ENCODE measurements at places on chromosomes 4 and X.
A peak's percentile ranks its signal among the peaks of the same experiment; 100 is the strongest.

DNA sequence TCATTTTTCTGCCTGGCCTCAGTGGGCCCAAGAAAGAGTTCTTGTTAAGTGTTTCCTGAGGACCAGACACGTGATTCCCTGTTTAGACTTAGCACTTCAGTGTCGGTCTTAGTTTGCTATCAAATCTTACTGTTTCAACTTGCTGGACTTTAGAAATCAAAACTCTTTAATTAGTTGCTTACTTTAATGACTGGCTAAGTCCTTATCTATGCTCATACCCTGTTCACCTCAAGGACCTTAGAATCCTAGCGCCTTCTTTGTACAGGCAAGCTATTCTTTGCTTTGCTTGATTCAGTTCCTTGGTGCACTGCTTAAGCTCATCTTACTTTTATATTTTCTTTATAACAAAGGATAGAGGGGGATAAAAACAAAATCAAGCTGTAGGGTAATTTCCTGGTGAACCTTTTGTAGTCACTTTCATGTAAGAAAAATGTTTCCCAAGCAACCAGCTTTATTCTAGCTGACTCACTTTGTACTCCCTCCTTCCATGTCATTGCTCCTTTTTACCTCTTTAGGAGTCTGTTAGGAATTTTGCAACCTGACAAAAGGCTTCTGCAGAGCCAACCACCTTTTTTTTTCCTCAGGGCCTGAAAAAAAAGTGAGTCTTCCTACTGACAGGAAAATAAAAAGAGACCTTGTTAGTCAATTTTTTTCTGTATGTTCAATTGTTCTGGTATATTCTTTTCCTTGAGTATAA is 14.7 kb downstream of the WDR44 start:
- DNase-seq: no peak

- DNase-seq: no peak
Measured at GRCh38 chr4:28754376-28754775, 1893.7 kb downstream of the STIM2 start.

DNA sequence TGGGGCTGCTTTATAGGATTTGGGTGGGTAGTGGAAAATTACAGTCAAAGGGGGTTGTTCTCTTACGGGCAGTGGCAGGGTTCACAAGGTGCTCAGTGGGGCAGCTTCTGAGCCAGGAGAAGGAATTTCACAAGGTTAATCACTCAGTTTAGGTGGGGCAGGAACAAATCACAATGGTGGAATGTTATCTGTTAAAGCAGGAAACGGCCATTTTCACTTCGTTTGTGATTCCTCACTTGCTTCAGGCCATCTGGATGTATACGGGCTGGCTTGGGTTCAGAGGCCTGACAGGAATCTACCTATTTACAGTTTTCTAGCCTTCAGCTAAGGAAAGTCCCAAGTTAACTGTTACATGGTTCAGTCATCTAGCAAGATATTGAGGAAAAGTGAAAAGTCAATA is 1003.5 kb downstream of the STPG2 start:
- DNase-seq: no peak

- no peak for DNase-seq
Measured at GRCh38 chr4:6460876-6461275, 11.5 kb downstream of the PPP2R2C start.

- DNase-seq: no peak
Measured at GRCh38 chr4:105179539-105180401, 33.1 kb downstream of the TET2 start.

- peak; percentile 44 for DNase-seq
Measured at GRCh38 chrX:51496501-51497291, at the start of gene NUDT11. TSS of gene NUDT11 (minus strand) at chrX:51496592. CDS start at chrX:51496444, 148 bp downstream.

DNA sequence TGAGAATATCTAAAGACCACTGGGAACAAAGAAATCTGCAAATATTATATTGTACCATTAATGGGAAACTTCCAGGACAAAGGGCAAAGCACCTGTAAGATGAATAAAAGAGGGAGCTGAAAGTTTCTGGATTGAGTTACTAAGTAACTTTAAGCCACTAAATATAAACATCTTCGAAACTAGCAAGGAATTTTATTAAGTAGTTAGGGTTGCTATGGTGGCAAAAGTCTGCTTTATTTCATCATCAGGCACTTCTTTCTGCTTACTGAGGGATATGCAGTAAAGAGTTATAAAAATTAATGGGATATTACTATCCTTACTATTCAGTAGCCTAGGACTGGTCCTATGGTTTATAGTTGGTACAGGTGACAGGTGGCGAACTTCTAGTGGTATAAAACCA is 33.0 kb downstream of the SMARCA1 start:
- no peak for DNase-seq

- DNase-seq: no peak
Measured at GRCh38 chr4:38805530-38806145, 1.0 kb upstream of the TLR1 start.

- no peak for DNase-seq
Measured at GRCh38 chr4:125734504-125734903, 419.7 kb downstream of the FAT4 start.

DNA sequence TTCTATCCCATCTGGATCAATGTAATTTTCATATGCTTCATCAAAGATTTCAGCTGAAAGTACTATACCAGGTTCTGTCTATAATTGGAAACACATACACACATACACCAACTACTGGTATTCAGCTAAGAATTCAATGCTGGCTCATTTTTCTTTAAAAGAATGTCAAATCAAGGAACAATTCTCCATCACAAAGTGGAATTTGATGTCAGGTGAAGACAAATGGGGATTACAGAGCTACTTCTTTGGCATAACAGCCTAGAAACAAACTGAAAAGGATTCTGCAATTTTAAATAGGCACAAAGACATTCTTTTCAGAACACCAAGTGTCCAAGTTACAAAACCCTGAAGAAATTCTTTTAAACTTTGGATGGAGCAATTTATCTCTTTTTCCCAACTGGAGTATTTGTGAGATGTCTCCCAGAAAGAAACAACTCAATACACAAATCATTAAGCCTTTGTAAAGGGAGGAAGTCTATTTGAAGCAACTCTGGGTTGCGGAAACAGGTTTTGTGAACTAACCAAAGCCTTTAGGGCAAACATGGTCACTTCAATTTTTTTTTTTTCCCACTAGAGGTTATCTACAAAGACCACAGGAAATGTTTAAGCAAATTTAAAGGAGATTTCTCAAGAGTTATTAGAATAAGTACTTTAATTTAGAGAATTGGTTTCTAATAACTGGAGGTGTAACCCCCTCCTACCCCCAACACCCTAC is 1.9 kb upstream of the FAM9C start:
- no peak for DNase-seq

GRCh38 chr4:110195561-110196205 is 2.7 kb downstream of the ELOVL6 start:
- DNase-seq: no peak

- DNase-seq: no peak
Measured at GRCh38 chr4:106582103-106582502, 213.5 kb upstream of the GIMD1 start.

GRCh38 chrX:120001787-120002186 is 58.2 kb upstream of the NKAP start:
- no peak for DNase-seq

GRCh38 chr4:112726041-112726440 is 89.1 kb downstream of the LARP7 start:
- DNase-seq: no peak

DNA sequence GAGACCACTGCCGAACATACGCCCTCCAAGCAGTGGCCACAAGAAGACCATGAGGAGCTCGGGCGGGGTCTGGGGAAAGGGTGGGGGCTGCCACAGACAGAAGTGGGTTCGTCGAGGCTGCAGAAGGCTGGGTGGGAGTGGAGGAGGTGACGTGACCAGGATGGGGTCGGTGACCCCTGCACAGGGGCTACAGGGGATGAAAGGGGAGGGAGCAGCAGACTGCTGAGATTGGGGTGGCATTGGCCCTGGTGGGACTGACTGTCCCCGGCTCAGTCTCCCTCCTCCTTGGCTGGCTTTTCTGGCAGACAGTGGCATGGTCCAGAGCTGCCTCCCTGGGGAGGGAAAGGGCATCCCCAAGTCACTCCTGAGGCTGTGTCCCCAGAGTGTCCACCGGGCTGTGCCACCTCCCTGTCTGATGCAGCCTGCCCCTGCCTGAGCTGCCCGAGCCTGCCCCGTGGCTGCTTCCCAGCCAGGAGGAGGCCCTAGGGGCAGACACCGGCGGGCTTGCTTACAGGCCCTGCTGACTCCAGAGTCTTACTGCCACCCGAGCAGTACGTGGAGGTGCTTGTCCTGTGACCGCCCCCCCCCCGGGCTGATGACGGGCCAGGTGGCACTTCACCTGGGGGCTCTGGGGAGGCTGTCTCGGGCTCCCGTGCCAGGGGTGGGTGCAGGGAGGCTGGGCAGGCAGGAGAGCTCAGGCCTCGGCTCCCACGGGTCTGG is 7.2 kb downstream of the SH3BP2 start:
- DNase-seq: no peak

DNA sequence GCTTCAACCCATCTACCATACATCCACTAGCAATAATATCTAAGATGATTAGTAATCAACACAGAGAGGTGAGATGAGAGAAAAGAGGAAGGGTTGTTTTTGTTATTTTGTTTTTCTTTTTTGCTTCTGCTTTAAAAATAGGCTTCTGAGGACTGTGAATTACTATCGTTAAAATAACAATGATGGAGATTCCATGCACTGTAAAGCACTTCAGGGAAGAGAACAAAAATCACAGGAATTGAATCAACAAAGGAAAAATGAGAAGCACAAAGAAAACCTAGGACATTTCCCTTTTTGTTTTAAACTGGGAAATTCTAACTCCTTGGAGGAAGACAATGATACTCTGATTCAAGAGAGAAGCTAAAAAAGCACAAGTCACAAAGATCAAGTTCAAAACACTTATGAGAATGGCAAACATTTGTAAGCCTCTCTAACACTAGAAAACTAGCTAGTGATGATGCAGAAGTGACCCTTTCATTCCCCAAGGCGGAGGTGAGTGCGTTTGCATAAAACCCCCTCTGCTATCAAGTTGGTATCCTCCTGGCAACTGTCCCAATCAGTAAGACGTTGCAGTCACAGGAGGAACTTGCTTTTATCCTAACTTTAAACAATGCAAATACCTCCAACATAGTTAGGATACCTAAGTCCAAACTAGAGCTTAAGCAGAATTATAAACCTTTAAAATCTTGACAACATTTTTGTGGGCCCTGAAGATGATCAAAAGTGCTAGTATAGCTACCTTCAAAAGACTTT is 308.5 kb downstream of the CAMK2D start:
- DNase-seq: no peak

DNA sequence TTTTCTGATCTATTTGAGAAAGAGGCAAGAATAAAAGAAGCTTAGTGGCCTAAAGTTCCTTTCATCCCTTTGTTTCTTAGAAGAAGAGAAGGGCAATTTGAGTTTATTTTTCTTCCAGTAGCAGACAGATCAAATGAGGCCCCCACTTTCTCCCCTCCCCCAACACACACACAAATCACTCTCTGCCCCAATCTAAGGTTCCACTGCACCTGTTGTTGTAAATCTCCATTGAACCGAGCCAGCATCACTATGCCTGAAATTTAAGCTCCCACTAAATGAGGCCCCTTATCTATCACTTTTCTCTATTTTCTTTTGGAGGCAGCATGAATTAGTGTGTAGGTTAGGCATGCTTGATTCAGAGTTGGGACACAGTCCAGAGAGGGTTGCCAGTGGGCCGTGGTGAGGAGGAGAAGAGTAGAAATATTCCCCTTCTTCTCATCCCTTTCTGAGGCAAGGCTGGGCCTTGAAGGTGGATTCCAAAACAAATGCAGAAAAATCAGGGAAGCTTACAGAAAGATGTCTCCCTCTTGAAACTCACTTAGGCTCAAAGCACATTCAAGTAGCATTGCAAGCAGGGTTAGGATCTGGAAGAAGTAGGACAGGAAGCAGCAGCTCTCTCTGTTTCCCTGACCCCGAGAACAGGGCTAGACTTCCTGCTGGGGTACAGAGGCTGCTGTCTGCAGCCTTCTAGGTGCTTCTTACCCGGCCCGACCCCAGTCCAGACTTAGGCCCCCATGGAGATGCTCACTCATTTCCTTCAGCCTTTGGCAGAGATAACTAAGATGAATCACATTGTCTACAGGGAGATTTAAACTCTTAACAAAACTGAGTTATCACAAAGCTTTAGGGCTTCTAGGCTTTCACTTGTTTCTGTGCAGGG is 70.7 kb downstream of the RASL11B start:
- no peak for DNase-seq

DNA sequence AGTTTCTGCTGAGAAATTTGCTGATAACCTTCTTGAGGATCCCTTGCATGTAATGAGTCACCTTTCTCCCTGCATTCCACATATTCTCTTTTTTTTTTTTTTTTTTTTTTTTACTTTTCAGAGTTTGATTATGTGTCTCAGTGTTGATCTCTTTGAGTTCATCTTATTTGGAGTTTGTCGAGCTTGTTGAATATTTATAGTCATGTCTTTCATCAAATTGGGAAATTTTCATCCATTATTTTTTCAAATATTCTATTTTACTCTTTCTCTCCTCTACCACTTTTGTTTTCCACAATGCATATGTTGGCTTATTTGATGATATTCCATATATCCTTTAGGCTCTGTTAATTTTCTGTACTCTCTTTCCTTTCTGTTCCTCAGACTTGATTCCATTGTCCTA is 136.1 kb downstream of the MAD2L1 start:
- DNase-seq: no peak

GRCh38 chr4:61657016-61657415 is 456.9 kb downstream of the ADGRL3 start:
- no peak for DNase-seq

DNA sequence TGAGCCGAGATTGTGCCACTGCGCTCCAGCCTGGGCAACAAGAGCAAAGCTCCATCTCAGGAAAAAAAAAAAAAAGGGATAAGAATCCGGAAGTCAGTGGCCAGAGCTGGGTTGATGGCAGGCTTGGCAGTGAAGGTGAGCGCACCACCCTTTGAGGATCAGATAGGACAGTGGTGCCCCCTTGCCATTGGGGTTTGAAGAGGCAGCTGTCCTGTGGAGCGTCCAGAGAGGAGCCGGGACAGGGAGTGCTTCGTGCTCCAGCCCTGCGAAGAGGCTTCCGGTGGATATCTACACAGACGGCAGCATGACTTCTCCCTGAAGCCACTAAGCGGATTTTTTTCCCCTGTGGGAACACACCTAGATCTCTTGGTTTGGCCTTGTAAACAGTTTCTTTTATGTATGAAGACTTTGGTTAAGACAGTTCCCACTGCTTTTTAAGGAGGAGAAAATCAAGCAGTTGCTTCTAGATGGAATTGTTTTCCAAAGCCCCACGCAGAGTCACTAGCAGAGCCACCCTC is 6.5 kb downstream of the TBC1D14 start:
- DNase-seq: no peak

GRCh38 chrX:8913655-8914409 is 112.6 kb upstream of the FAM9A start:
- no peak for DNase-seq

GRCh38 chrX:33416273-33416805 is 205.0 kb upstream of the DMD start:
- no peak for DNase-seq

DNA sequence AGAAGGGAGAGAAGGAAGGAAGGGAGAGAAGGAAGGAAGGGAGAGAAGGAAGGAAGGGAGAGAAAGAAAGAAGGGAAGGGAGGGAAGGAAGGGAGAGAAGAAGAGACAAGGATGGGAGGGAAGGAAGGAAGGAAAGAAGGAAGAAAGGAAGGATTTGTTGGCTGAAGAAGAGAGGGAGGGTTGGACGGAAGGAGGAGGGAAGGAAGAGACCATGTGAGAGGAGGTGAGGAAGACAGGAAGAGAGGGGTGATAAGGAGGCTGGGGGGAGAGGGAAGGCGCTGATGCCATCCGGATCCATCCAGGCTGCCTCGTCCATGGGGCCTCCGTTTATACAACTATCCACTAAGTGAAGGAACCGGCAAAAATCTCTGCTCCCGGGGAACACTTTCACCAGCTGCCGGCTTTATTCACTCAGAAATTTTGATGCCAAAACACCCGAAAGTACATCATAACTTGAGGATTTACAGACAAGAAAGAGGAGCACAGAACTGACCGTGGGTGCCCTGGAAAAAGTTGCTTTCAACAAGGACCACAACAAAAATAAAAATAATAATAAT is 14.9 kb downstream of the DHRSX start:
- no peak for DNase-seq
